Renal cortical epithelial cell (primary cell): ENCODE measurements at places on chromosomes 5 and 9. TPM values are rescaled to one million over a fixed set of nuclear protein-coding genes. Genes with fewer than 3 reads are reported as not detected.

Gene PPP1R2B
- total RNA-seq: 0.05 and 0.17 TPM in 2 replicates

Gene PPP3R2
- not detected in 2 replicates for total RNA-seq

Gene BSPRY
- total RNA-seq: 0.45 and 22.4 TPM in 2 replicates

Gene LTC4S
- total RNA-seq: 0.80 TPM in 1 of 2 replicates, not detected in the other

Gene ZDHHC11
- under 0.01 and 2.3 TPM in 2 replicates for total RNA-seq

Gene ZDHHC12
- total RNA-seq: 46.4 and 58.0 TPM in 2 replicates

Gene TNC
- 215 and 425 TPM in 2 replicates for total RNA-seq
